ENCODE measurements at places on chromosomes 2 and 18. TPM values are rescaled to one million over a fixed set of nuclear protein-coding genes. Genes with fewer than 3 reads are reported as not detected.

Gene FEV
- total RNA-seq, result not detected

- peak; percentile 19 for ATAC-seq
Measured at GRCh38 chr2:174326161-174327020, 8.4 kb upstream of the SP9 start.

DNA sequence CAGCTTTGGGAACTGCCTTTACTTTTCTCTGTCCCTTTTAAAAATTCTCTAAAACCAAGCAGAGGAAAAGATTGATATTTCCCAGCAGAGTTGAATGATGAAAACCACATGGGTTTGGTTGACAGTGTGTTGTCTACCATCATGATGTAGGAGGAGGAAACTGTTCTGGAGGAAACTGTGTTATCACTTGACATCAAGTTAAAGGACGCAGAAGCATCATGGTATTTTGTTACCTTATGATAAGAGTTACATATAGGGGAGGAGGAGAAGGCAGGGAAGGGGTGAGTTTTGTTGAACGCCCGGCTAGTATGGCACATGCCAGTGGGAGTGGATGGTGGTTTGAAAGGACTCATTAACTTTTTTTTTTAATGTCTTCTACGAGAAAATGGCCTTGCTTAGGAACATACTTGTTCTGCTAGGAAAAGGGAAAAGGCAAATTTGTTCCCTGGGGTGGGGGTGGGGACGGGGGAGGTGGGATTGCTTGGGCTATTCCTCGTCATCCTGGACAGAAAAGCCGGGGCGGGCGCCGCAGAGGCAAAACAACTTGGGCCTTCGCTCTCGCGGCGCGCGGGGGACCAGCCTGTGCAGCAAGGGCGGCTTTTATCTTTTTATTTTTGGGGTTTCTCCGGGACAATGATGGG is 766 bp downstream of the TMEM17 start:
- ATAC-seq, result no peak

GRCh38 chr2:190280565-190281350 is 38.9 kb downstream of the HIBCH start:
- ATAC-seq, result no peak

Gene GALR1
- 0.12 TPM for total RNA-seq

DNA sequence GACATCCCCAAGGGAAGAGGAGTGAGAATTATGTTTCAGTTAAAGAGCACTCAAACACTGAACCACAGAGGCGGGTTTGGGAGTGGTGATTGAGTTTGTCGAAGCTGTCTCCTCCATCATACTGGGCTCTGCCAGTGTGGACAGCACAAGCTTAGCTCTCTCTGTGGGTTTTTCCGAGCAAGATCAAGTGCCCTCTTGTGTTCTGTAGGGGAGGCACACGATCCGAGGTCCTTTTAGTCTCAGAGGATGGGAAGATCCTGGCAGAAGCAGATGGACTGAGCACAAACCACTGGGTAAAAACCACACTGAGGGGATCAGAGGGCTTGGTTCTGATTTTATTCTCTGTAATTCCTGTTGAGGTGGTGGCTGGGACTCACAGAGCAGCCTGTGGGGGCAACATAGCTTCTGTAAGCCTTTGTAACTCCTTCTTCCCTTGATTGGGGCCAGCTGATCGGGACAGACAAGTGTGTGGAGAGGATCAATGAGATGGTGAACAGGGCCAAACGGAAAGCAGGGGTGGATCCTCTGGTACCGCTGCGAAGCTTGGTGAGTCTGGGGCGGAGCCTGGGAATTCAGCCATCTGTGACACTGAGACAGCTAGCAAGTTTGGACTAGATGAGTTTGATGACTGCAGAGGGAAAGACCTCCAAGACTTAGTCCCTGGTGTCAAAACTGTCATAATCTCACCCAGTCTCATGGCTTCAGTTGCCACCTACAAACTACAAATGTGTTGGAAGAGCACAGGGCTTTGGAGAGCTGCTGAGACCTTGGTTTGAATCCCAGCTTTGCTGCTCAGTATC is 2.0 kb downstream of the NAGK start:
- ATAC-seq, result no peak

GRCh38 chr2:133756833-133757232 is 188.6 kb upstream of the NCKAP5 start:
- no peak for ATAC-seq

DNA sequence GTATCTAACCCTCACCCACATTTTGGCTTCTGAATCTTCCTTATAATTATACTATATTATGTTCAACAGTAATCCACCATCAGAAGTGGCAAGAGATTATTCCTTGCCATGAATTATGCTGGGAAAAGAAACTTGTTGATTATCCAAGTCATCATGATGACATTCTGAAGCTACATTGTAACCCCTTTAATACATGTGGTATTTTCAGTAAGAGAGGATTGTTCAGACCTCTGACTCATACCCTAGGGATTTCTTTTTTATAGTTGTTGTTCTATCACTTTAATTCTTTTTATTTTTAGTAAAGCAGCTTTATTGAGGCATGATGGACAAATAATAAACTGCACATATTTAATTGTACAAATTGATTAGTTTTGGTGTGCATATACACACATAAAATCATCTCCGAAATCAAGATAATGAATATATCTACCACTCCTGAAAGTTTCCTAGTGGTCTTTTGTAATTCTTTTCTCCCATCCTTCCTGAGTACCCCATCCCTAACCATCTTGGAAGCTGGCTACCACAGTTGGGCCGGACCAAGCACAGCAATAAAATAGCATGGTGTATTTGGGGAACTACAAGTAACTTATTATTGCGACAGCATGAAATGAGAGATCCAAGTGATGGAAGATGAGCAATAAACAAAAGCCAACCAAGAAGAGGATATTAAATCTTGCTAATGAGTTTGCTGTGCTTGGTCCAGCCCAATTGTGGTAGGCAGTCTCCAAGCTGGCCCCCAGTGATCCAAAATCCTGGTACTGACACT is 159.9 kb downstream of the BARD1 start:
- no peak for ATAC-seq

Gene LOXHD1
- 0.15 TPM for total RNA-seq

DNA sequence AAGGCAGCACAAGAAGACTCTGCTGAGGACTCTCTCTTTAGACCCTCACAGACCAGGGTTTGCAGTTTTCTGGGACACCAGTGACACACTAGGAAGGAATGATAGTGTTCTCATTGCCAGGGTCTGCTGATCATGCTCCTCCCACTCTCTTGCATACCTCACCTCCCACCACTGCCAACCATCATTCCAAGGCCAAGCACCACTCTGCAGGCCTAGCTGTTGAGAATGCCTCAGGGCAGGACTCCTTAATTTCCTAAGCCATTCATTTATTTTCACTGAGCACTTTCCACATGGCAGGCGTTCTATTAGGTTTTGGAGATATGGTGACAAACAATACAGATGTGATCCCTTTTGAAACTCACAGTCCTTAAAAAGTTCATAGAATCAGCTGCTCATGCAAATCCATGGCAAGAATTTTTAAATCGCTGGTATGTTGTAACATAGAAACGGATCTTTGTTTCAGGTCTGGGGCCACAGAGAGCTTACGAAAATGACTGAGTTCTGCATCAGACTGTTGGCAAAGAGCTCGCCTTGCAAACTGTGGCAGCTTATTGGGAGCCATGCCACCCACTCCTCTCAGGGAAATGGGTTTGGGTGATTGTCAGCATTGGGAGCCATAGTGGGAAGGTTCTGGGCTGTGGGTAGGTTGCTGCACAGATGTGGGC is 78.5 kb downstream of the XDH start:
- no peak for ATAC-seq

All from gastroesophageal sphincter (tissue), 4 donors.